Vagina (tissue), 2 donors: ENCODE measurements at places on chromosomes 16 and 17.
A peak's percentile ranks its signal among the peaks of the same experiment; 100 is the strongest.

DNA sequence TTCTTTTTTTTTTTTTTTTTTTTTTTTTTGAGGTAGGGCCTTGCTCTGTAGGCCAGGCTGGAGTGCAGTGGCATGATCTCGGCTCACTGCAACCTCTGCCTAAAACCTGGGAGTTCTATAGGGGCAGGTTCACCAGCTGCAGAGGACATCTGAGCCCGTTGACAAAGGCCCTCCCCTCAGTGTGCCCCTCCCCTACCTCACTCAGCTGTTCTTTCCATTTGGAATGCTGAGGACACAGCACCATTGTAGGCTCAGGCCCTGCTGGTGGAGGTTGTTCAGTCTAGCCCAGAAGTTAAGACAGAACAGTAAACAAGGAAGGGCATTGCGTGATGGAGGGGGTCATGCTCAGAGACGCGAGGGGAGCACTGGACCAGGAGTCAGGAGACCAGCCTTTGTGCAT lies 21.8 kb upstream of the KIF19 start:
- no peak for DNase-seq

DNA sequence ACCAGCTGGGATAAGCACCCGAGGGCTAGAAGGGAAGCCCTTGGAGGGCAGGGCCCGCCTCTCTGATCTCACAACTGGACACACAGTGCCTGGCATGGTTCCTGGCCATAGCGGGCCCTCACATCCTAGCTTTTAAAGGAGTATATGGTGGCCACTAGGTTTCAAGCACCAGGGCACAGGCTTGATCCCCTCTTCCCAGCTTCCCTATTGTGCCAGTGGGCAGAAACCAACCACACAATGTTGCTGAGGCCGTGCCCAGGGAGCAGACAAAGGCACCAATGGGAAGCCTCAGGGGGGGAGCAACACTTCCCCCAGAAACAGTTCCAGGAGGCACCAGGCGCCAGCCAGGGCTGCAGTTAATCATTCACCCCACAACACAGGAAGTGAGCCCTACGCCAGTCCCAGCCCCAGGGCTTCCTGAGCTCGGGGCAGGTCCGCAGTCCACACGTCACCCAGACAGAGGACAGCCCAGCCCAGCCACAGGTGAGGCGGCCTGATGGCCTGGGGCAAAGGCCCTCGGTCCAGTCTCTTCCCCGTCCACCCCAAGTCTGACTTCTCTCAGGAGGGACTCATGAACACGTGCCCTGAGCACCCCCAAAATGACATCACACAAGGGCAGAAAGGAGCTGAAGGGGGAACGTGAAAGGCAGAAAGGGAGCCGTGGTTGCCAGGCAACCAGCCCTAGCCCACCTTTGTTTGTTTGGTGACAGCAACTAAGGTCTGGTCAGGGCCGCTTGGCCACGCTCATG lies 12.8 kb downstream of the SMIM5 start:
- peak; percentile 77 for DNase-seq

DNA sequence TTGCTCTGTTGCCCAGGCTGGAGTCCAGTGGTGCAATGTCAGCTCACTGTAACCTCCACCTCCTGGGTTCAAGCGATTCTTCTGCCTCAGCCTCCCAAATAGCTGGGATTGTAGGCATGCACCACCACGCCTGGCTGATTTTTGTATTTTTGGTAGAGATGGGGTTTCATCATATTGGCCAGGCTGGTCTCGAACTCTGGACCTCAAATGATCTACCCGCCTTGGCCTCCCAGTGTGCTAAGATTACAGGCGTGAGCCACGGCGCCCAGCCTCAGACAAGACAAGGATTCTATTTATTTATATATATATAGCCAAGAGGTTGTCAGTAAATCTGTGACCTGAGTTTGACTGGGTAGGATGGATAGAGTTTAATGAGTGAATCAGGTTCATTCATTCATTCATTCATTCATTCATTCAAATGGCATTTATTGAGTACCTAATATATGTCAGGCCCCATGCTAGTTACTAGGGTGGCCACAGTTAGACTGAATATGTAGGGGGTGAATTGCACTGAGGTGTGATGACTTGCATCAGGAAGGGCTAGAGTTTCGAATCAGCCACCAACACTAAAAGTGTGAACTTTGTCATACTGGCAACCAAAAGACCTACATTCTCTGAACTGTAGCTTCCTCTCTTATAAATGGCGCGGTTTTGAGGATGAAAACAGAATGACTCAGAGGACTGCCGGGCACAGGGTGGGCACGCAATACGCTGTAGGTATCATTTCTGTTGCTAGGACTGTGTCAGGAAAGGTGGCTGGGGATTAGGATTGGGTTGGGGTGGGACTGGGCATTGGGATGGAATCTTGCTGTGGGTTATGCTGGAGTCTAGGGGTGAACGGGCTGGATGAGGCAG lies 37.8 kb downstream of the ITGAE start:
- no peak for DNase-seq

DNA sequence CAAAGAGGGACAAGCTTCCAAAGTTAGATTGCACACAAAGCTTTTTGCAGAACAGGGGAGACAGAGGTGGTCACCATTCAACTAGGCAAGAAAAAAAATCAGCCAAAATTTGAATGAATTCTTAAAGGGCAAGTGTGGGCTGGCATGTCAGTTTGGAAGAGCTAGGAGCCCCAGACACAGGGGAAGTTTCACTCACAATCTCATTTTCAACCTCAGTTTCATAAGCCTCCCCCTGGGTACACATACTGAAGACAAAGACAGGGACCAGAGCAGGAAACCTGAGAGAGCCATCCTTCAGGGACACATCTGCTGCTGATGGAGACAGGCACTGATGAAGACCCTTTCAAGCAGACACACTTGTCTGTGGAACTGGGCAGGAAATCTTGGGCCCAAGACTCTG lies 106.3 kb upstream of the PSMD7 start:
- no peak for DNase-seq

DNA sequence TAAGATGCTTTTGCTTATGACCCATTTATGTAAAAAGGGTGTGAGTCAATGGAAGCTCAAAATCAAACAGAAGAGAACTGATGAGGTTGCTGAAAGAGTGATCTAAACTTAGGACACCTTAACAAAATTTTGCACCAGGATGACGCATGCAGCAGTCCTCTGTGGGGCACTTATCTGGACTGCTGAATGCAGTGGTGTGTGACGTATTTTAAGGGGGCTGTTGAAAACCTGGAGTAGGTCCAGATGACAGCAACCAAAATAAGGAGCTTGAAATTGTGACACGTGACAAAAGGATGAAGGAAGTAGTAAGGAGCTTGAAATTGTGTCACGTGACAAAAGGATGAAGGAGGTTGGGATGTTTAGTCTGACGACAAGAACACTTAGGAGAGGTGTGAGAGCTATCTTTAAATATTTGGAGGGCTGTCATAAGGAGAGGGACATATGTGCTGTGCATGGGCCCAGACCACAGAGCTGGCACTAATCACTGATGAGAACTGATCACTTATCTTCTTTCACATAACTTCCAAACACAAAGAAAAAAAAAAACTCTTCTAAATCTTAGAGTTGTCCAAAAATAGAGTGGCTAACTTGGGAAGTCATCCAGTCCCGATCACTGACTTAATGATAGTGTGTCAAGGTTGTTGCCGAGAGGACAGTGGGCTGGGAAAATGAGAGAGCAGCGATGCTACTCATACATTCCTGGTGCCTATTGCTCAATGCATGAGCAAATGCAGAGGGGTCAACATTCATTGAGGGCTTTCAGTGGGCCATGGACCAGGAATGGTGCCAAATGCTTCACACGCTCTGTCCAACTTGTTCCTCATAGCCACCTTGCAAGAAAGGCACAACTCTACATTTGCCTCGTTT lies 264.2 kb upstream of the ZFHX3 start:
- no peak for DNase-seq

DNA sequence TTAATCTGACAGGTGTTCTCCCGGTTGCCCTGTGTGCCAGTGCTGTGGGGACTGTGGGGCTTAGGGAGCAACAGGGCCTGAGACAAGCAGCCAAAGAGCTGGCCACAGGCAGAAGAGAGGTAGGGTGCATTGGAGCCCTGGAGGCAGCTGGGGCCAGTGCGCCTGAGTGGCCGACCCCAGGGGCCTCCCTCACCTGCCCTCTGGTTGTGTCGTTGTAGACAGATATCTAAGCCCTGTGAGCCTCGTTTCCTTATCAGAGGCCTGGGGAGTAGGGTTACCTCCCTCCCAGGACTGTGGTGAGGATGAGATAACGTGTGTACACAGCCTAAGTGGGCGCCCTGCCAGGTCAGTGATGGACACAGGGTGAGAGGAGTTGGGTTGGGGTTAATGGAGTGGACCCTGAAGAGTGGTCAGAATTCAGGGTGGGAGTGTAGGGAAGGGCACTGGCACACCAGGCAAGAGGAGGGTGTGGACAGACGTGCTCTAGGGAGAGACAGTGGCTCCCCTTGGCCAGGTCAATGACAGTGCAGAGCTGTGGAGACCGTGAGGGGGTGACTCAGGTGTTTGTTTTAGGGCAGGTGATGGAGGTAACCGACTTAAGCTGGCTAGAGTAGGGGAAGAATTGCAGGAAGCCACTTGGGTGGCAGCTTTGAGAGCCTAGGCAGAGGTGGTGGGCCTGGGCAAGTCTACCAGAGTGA lies 3.4 kb downstream of the NARF start:
- DNase-seq: no peak

- DNase-seq: no peak
These were observed 40.3 kb downstream of the COX4I1 start for GRCh38 chr16:85839681-85840240.
